Activated T-helper 1 cell treated with Interleukin-2 at 50 U/mL for 16 hours (primary cell): ENCODE measurements at places on chromosomes 12 and 14.

DNA sequence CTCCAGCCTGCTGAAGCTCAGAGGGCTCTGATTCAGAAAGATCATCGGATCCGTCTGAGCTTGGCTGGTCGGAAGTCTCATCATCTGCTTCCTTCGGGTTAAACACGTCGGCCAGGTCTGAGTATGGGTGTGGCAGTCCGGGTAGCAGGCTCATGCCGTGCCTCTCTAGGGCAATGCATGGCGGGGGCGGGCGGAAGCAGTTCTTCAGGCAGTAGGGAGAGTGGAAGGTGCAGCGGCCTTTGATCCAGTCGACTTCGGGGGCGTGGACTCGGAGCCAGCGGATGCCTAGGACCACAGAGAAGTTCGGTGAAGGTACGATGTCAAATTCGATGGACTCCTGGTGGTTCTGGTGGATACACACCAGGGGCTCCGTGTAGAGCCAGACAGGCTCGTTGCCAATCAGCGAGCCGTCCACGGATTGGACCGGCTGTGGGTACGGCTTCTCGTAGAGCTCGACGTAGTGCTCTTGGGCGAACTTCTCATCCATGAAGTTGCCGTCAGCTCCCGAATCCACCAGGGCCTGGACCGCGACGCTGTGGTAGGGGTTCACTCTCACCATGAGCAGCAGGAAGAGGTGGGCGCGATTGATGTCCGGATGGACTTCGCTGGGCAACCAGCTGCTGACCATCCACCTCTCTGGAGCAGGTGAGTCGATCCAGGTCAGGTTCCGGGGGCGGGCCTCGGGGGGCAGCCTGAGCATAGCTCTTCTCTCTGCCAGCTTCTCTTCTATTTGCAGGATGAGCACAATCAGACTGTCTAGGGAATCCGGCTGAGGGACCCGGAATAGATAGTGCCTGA lies 20.3 kb downstream of the RTL1 start:
- no peak for DNase-seq

DNA sequence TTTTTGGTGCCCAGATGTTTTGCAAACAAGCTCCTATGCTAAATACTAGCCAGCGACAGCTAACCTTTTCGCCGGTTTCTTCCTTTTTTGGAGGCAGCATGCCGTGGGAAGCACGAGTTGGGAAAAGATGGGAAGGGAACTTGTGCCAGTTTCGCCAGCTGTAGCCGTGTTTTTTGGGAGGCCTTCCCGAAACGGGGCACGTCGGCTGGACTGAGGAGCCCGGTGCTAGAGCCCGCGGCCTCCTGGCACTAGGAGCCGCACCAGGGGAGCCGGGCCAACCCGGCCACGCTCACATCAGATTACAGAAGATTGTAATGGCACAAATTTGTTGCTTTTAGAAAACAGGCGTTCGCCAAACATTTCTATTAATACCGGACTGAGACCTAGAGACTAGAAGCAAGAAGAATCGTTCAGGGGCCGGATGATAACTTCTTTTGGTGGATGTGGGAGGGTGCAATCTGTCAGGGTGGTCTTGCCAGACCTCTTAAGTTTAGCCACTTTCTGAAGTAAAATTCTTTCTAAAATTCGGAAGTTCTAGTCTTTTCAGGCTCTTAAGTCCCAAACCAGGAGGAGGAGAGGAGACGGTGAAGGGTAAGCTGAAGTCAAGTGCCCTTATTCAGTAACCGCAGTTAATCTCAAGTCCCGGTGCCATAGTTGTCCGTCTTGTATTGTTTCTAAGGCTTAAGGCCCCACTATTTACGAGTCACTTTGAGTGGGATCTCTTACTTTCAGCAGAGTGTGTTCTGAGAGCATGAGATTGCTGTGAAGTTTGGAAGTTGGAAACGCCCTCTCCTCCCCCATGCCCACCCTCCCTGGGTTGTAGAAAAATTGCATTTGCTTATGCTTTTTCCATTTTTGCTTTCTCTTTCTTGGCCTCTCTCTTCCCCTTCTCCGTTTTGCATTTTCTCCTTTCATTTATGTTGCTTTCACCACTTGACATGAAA lies 1.3 kb downstream of the RASSF3 start:
- DNase-seq: no peak

GRCh38 chr12:51186465-51187085 lies 13.6 kb upstream of the TFCP2 start:
- DNase-seq: no peak

DNA sequence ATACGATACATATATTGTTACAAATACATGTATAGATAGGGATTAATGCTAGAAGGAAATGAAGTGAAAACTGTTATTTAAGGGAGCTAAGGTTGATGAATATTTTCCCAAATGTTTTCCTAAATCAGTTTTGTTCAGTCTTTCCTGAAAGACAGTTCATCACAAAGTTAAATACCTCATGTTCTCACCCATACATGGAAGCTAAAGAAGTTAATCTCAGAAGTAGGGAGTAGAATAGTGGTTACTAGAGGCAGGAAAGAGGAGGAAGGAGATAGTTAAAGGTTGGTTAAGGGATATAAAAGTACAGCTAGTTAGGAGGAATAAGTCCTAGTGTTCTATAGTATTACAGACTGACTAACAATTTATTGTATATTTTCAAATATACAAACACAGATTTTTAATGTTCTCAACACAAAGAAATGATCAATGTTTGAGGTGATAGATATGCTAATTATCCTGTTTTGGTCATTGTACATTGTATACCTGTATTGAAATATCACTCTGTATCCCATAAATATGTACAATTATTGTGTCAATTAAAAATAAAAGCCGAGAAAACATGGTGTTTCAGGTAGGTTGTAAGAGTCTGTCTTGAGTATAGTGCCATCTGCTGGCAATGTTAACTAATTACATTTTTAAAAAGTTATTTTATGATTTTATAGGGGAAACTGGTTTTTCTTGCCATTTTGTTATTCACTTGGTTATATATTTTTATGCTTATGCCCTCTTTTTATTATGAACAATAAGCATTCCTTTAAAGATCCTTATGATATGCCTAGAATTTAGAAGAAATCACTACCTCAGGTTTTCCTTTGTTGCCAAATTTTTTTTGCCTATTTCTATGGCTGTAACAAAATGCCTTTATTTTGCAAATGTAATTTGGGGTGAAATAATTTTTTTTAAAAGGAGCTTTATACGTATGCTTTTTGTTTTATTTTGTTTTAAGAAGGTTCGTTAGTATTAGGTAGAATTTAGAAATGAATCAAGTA lies 26.9 kb downstream of the ZDHHC17 start:
- DNase-seq: no peak

GRCh38 chr14:52310541-52310940 lies 3.6 kb upstream of the PTGER2 start:
- no peak for DNase-seq

DNA sequence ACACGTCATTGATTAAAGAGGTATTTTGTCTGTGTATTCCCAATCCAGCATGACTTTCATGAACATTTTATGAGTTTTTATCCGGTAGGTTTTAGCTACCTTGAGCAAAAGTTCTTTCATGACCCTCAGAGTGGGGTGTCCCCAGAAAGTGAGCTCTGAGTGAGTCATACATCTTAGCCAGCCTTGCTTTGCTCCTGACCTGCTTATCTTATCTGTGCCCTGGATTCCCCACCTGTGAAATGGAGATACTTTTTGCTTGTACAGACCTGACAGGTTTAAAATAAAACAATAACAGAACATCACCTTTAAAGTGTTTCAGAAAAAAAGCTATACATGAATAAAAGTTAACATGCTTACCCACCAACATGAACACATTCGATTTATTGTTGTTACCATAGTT lies 202.8 kb upstream of the SOX5 start:
- no peak for DNase-seq

- DNase-seq: no peak
These were observed 47.7 kb upstream of the CDKN3 start for GRCh38 chr14:54348923-54349620.

DNA sequence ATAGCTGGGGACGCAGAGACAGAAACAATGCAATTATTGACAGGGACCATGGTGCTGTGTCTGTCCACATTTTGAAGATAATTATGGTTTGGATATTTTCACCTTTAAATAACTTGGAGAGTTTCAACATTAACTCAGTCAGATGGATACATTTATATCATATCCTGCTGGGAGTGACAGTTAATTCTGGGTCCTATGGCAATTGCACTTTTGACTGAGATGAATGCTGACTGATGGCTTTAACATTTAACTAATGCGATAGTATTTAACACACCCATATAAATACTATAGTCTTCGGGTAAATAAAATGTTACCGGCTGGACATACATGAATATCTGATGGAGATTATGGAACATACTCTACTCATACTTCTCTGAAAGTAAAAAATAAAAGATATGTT lies 118.3 kb downstream of the LRRK2 start:
- no peak for DNase-seq

- no peak for DNase-seq
These were observed 236.4 kb upstream of the RGS6 start for GRCh38 chr14:71695611-71696350.
